ENCODE measurements at places on chromosomes 5 and 9.

- DNase-seq: no peak
Measured at GRCh38 chr9:79409182-79409823, 162.5 kb upstream of the TLE4 start.

DNA sequence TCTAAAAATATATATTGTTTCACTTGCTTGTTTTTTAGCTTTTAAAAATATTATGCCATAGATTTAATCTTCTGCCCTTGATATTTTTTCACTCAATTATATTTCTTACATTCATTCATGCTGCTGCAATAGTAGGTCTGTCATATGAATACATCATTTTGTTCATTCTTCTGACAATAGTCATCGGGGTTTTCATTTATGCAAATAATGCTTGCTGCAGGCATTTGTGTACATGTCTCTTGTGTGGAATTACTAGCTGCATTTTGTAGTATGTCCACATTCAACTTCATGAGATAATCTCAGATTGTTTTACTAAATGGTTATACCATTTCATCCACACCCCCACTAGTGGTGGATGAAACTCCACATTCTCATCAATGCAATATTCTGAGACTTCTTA lies 5.3 kb upstream of the PLPP1 start:
- no peak for DNase-seq

DNA sequence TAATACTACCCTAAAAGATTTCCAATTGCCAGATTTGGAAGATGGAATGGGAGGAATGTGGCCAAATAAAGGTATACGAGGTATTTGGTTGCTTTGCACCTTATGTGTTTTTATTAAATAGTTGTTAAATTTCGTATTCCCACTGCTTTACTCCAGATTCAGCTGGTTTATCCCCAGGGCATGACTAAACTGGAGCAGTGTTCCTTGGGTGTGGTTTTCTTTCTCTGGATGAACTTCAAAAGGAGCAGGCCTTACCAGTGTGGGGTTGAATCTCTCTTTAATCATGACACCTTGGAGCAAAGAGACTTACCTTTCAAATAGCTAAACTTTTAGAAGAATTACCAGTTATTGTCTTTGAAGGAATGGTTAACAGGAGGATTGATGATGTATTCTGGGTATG lies 121.7 kb upstream of the BNC2 start:
- DNase-seq: no peak

DNA sequence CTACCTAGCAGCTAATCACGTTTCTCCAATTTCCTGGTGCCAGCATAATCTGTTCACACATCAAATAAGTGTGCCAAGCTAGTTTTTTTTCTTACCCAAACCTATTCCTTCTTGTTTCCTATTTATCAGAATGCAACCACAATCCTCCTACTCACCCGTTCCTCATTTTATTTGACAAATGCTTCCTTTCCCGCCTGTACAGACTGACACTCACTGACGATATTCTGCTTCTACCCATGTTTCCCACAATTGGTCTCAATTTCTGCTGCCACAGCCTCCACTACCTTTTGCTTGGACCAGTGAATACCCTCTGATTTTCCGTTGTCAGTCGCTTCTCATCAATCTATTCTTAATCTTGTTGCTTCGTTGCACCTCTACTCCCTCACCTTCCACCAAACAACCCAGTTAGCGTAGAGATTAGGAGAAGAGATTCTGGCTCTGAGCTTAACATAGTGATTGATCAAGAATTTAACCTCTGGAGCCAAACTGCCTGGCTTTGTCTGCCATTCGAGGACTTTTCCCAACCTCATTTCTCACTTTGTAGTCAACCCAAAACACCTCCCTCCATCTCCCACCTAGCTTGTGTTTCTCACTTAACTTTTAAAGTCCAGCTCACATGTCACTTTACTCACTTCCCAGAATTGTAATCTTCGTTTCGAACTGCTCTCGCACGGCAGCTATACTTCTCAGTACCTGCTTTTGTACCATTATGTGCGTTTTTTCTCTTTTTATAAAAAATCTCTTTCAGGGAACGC lies 729 bp upstream of the TMEM38B start:
- DNase-seq: no peak

- DNase-seq: no peak
Measured at GRCh38 chr5:106454651-106455415, 1215.9 kb downstream of the EFNA5 start.

- no peak for DNase-seq
Measured at GRCh38 chr5:154722936-154723335, 32.2 kb upstream of the LARP1 start.

DNA sequence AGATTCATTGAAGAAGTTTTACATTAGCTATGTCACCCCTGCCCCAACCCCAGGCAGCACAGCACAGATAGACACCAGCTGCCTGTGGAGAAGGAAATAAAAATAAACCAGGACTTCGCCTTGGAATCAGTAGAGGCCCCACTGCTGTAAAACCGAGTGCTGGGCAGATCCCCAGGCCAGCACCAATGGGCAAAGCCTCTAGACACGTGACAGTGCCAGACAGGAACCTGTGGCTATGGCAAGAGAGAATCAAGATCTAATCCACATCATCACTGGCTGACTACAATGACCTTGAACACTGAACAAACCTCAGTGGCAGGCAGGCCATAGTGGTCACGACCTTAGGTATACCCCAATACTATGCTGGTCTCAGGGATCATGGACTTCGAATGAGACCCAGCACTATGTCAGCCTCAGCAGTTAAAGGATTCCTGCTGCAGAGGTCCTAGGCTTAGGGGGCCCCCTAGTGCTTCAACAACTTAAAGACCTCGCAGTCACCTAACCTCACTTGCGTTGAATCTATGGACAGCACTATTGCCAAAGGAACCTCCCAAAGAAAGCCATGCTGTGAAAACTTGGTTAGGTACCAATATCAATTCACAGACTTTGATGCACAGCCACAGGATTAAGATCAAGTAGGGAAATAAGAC lies 2118.6 kb upstream of the C9orf72 start:
- DNase-seq: no peak

DNA sequence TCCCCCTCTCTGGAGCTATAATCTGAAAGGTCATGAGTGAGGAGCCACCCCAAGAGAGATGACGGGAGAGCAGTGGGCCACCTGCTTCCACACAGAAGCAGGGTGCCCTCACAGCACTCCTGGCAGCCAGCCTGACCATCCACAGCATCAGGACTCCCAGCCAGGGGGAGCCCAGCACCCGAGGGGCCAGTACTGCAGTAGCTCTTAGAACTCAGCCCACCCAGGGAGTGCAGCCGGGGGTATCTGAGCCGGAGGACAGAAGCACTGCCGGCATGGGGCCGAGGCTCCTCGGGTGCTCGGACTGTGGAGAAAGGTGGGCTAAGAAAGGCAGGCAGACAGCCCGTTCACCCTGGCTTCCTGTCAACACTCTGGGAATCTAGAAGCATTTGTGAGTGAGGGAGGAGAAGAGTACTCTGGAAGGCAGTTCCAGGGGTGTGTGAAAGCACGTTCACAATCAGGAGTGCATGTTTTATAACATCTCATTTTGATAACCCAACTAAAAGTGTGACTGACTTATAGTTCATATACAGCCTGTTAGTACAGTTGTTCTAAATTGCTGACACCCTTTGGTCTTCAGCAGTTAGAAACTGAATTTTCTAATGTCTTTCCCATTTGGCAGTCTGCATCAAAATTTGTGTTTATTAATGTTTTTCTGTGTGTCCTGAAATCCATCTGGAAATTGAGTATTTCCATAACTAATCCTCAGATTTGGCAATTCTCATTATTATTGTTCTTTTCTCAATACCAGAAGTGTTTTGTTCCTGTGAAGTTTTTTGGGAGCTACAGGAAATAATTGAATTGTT lies 25.9 kb upstream of the ASPN start:
- no peak for DNase-seq

- no peak for DNase-seq
Measured at GRCh38 chr5:58255970-58256369, 203.9 kb downstream of the PLK2 start.

GRCh38 chr5:68378204-68378820 lies 162.8 kb downstream of the PIK3R1 start:
- DNase-seq: no peak

DNA sequence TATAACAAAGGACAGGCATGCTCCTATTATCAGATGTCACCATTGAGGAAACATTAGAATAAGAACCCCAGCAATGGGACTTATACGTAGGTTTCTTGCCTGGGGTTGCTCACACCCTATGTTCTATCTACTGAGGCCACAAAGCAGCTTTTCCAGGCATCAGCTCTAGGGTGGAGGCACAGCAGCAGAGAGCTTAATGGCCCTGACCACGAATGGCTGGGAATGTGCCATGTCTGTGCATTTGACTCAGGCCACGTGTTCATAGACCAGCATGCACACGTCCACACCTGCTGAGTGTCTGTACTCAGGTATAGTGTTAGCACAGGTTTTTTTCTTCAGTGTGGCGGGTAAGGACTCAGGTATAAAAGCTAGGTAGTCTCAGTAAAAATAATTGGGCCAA lies 129.4 kb downstream of the AOPEP start:
- no peak for DNase-seq

DNA sequence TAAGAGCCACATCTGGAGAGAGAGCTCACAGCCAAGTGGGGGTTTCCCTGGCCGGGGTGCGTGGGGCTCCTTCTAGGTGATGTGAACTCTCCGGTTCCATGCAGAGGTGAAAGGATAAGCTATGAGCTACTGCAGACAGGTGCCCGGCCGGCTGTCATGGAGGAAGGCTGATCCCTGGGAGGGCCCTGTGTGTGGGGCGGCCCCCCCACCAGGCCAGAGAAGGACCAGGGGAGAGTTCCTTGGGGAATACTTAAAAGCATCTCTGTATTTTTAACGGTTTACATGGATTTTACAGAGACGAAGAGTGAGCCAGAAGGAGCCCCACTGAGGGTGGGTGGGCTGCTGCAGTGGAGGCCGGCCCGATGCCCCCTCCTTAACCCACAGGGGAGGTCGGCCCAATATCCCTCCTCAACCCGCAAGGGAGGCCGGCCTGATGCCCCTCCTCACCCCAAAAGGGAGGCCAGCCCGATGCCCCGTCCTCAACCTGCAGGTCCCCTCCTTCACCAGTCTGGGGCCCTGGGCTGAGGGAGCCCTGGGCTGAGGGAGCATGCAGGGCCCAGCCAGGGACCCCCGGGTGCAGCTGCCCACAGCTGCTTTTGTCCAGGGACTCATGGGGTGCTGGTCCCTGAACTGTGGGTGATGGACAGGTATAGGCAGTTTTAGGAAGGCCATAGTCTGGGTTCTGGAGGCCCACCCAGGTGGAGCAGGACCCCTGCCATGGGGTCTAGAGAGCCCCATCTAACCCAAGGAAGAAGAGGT lies 31.9 kb downstream of the MRPL36 start:
- DNase-seq: no peak

DNA sequence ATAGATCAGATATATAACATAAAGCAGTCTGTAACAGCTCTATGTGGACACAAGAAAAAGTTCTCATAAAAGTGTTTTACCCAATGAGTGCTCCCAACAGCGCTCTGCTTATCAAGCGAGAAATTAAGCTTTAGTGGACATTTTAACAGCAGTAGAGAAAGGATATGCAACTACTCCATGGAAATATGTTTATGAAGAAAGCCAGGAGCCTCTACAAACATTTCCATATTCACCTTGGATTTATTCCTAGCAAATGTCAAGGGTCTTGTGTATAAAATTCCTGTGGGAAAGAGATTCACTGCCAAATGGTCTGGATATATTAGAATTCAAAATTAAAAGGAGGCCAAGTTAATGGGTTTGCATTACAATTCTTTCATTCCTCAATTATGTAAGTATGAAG lies 66.5 kb downstream of the DTWD2 start:
- no peak for DNase-seq

Data from stimulated activated CD8-positive, alpha-beta memory T cell treated with anti-CD3 and anti-CD28 coated beads, Interleukin-15, amount 100 ng/mL, for 1 hour (primary cell).